ENCODE measurements at places on chromosomes 16 and 17.

- DNase-seq, result peak; percentile 63
Observed at GRCh38 chr17:3558603-3559269, 1.1 kb upstream of the TRPV3 start.

DNA sequence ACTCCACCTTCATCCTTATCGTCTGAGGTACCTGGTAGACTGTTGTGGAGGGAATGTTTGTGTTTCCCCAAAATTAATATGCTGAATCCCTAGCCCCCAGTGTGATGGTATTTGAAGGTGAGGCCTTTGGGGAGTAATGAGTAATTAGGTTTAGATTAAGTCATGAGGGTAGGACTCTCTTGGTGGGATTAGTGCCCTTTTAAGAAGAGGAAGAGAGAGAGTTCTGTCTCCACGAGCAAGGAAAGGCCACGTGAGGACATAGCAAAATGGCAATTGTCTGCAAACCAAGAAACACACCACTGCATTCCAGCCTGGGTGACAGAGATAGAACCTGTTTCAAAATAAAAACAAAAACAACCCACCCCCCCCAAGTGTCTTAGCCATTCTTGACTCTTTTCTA lies 21.0 kb upstream of the DDX52 start:
- DNase-seq, result no peak

- DNase-seq, result no peak
Observed at GRCh38 chr16:57734308-57734924, 1.2 kb upstream of the KATNB1 start.

DNA sequence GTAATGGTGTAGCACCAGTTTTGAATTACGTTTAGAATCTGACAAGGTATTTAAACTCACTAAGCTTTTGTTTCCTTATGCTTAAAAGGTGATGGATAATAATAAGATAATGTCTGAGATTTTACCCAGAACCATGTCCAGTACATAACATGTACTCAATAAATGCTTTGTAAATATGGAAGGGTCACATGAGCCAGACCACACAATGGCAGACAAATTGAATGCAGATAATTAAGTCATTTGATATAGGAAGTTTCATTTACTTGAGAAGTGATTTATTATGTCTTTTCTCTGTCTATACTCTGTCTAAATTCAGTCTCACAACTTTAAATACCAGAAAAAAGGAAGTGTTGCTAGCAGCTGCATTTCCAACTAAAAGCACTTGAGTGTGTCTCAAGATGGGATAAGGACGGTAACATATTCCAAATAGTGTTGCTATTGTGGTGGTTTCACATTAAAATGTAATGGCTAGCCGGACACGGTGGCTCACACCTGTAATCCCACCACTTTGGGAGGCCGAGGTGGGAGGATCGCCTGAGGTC lies 52.5 kb upstream of the DHX40 start:
- DNase-seq, result no peak

DNA sequence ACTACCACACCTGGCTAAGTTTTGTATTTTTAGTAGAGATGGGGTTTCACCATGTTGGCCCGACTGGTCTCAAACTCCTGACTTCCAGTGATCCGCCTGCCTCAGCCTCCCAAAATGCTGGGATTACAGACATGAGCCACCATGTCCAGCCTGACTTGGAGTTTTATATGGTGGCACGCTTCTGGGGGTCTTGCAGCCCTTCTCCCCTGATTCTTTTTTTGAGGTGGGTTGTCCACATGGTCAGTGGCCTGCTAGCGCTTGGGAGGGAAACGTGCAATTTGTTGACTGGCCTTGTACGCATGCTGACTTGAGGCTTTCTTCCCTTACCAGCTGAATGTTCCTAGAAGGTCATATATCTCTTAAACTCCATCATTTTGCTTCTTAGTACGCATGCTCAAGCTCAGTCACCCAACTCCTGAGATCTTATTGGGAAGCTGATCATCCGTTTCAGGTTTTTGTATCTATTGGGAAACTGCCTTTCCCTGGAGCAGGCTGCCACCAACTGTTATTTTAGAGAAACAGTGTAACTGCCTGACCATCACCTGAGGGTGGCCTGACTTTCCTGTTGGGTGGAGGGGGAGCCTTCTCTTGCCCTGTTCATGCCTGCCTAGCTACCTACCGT lies 13.7 kb upstream of the LDHD start:
- DNase-seq, result no peak

- no peak for DNase-seq
Observed at GRCh38 chr16:12291989-12292759, 315.6 kb downstream of the SNX29 start.

DNA sequence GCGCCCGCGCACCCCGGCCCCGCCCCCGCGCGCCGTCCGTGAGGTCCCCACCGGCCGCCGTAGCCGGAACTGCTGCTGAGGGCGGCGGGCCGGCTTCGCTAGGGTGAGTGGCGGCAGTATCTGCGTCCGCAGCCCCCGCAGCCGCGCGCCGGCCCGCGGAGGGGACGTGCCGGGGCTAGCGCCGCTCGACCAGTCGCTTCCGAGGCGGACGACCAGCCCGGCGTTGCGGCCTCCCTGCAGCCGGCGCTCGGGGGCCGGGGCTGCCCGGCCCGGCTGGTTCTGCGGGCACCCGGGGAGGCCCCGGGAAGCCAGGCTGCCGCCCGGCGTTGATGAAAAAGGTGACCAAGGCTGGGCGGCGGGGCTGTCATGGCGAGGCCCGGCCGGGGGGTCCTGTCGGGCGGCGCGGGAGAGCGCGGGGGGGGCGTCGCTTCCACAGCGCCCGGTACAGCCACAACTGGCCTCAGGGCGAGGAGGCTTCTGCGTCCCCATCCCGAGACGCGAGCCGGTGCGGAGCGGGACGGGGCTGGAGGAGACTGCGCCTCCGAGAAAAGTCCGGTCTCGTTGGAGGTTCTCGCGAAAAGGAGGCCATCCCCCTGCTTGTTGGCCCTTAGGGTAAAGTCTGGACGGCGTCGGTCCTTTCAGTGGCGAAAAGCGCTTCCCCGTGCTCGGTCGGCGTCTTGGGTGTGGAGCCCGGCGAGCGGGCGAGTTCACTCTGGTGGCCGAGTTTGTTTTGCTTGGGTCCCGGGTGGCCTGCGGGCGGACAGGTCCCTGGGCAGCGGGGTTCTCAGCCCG lies at the start of gene CRAMP1:
Gene CRAMP1 (plus strand): TSS at position 41 of the 792 bp plus-strand sequence. CDS start 2,280 bp downstream, outside the sequence.
- no peak for DNase-seq

DNA sequence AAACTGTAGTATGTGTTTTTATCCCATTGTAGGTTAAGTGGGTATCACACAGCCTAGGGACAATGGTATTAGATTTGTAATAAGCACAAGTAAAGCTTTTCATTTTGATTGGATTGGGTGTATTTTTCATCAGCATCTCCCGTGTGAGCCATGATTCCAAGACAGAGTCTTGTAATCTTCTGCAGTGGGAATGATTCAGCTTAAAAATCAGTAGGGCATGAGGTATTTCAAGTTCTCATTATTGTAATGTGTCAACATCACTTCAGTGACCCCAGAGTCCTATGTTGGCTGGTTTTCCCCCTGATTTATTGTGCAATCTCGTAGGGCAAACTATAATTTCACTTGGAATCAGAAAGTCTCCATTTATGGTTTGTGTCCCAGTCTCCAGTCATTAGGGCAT lies 833.2 kb upstream of the RBFOX1 start:
- no peak for DNase-seq

GRCh38 chr16:72014675-72015074 lies 6.1 kb downstream of the DHODH start:
- no peak for DNase-seq

GRCh38 chr17:49964303-49964768 lies 4.7 kb upstream of the DLX4 start:
- no peak for DNase-seq

DNA sequence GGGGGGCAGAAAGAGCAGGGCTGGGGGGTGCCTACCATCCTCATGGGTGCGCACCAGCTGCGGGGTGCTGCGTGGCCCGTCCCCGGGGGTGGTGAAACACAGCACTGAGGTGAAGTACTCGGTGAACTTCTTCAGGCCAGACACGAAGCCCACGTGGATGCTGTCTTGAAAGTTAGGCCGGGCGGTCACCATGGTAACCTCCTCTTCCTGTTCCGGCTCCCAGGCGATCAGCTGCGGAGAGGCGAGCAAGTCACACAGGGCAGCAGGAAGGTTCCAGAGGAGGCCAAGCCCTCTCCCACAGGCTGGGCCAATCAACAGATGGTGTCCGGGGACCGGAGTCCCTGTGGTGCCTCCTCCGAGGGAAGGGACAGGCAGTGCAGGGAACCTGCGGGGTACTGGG lies 90.1 kb upstream of the CDC42EP4 start:
- no peak for DNase-seq

DNA sequence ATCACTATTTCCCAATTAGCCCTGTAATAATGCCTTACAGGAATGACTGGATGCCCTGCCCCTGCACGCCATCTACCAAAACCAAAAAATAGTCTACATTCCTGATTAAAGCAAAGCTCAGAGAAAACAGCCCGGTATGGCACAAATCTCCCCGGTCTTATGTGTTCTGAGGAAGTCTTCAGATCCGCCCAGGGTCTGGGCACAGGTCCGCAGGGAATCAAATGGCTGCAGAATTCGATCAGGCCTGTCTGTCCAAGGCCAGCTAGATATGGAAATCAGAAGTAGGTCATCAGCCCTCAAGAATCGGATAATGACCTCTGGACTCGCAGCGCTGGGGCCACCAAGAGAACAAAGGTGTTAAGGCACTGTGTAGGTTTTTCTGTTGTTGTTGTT lies 171.0 kb downstream of the ZFHX3 start:
- no peak for DNase-seq

GRCh38 chr17:14595656-14596055 lies 294.8 kb downstream of the HS3ST3B1 start:
- DNase-seq, result no peak

DNA sequence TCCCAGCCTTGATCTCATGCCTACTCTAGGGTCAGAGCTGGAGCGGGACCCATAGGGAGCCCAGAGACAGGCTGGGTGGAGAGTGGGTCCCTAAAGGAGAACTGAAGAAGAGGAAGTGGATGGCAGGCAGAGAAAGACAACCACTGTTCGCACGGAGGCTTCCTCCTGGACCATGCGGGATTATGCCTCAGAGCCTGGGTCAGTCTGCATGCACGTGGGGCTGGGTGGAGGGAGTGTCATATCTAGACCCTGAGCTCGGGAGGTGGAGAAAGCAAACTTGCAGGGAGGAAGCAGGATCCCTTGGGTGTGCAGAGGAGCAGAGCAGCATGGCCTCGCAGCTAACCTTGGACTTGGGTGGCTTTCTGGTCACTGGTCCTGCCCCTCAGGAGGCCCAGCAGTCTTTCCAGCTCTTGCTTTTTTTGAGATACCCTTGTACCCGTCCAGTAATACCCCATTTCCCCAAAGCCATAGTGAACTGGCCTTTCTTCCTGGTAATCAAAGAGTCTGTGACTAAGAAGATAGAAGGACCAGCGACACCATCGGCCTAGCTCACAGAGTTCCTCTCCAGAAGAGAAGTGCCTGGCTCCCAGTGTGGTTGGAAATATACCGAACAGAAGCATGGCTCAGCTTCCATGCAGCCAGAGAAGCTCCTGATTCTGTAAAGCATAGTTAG lies 344.2 kb downstream of the CPPED1 start:
- DNase-seq, result no peak

GRCh38 chr16:78506367-78507193 lies 407.1 kb downstream of the WWOX start:
- no peak for DNase-seq

DNA sequence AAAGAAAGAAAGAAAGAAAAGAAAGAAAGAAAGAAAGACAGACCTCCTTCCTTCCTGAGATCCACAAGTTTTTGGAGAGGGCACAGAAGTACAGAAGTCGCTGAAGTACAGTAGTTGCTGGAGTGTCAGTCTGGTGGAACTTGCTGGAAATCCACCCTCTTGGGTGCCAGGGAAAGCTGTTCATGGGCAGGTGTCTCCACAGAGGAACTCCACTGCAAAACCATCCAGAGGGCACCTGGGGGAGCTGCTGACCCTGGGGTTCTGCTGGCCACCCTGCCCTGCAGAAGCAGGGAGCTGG lies 3.5 kb upstream of the PRR14 start:
- no peak for DNase-seq

DNA sequence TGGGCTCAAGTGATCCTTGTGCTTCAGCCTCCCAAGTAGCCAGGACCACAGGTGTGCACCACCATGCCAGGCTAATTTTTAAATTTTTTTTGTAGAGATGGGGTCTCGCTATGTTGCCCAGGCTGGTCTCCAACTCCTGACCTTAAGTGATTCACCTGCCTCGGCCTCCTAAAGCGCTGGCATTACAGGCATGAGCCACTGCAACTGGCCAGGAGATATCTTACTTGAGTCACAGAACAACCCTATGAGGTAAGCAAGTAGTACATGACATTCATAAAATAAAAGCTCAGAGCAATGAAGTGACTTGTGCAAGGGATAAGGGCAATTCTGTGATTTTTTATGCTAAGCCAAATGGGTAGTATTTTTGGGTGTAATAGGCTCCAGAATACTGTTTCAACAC lies 57.3 kb downstream of the CDC27 start:
- no peak for DNase-seq

GRCh38 chr16:6531067-6531466 lies 801.6 kb upstream of the RBFOX1 start:
- no peak for DNase-seq

DNA sequence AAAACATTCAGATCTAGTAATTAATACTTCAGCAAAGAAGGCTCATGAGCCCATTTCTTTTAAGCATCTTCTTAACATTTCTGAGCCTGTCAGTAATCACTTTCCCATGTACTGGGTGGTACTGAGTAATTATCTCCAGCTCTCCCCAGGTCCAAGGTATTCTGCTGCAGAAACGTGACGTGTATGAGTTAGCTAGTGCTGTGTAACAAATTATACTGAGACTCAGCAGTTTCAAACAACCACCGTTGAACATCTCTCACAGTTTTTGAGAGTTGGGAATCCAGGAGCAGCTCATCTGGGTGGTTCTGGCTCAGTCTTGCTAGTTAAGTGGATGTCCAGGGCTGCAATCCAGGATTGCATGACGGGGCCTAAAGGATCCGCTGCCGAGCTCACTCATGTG lies 25.2 kb downstream of the C16orf95 start:
- no peak for DNase-seq

- DNase-seq, result no peak
Observed at GRCh38 chr17:6090253-6090652, 20.1 kb downstream of the WSCD1 start.

GRCh38 chr16:80656711-80657150 lies 115.9 kb downstream of the DYNLRB2 start:
- no peak for DNase-seq

- no peak for DNase-seq
Observed at GRCh38 chr17:66427134-66427533, 124.7 kb downstream of the PRKCA start.

- peak; percentile 16 for DNase-seq
Observed at GRCh38 chr17:29412780-29413565, 22.8 kb downstream of the TAOK1 start.

DNA sequence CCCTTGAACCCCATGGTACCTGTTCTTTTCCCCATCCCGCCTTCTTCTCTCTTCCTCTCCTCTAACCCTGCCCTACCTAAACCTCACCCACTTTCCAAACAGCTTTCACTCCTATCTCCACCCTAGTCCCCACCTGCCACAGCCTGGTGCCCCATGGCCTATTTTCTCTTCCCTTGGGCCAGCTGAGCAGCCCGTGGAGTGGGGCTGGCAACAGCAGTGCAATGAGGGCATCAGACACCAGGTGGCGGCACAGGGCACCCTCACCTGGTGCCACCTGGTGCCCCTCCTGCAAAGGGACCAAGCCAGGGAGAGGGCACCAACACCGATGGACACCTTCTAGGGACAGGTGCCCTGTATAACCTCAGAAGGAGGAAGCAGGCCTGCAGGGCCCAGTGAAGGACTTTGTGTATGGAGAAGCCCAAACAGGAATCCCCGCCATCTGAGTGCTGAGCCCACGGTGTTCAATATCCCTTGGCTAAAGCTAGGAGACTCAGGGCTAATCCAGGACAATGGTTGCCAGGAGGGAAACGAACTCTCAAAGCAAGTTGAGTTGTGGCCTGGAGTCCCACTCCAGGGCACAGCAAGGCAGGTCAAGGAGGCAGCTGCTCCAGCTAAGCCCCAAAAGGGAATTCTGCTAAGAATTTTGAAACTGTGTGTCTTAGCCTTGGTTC lies 4.0 kb upstream of the ABCC3 start:
- no peak for DNase-seq
